ENCODE measurements at places on chromosomes 16 and 17. TPM values are rescaled to one million over a fixed set of nuclear protein-coding genes. Genes with fewer than 3 reads are reported as not detected.
A peak's percentile ranks its signal among the peaks of the same experiment; 100 is the strongest.

TEX19 gene
- not detected for total RNA-seq

DNA sequence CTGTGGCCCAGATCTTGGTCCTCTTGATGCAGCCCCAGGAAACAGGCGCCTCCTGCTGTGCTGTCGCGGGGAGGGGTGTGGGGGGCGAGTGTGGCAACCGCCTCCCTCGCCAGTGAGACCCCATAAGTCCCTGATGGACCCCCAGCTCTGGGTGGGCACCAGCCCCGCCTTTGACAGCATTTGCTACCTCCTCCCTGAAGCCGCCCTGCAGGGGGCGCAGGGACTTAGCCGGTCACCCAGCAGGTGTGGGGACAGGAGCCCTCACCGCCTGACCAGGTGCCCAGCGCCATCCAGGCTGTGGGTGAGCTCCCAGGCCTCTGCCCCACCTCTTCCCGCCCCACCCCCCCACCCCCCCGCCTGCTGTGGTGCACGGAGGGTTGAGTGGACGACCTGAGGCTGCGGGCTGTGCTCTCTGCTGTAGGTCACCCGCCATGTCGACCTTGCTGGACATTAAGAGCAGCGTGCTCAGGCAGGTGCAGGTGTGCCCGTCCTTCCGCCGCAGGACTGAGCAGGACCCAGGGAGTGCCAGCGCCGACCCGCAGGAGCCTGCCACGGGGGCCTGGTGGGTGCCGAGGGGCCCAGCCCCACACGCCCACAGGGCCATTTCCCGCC is 4.8 kb downstream of the BAIAP3 start:
- DNase-seq = peak; percentile 53

GRCh38 chr17:67519801-67520251 is 142.7 kb downstream of the PITPNC1 start:
- no peak for DNase-seq

DNA sequence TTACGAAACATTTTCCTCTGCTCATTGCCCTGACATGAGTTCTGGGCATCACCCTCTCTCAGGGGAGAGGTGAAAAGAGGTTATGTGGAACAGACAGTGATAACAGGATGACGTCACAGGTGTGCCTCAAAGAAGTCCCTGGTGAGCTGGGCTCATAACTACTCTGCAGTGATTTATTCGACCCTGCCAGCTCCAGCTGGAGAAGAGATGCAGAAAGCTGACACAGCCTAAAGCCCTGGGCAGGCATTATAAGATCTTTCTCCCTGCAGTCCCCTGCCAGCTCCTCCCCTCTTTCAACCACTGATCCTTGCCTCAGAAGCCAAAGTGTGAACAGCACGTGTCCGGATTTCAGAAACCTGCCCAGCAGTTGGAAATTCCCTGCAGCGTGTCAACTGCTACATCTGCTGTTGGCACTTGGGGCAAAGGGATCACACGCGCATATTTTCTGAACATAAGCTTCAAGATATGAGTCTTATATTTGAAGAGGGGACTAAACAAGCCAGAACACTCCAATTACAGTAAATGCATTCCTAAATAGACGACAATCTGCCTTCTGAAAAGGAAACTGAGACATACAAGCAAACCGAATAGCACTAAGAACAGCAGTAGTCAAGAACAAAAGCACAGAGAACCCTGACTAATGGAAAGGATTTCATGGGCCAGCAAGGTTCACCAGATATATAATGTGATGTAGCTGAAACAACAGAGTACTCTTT is 80.5 kb downstream of the SMG6 start:
- DNase-seq = no peak

GRCh38 chr16:12150600-12150999 is 174.1 kb downstream of the SNX29 start:
- no peak for DNase-seq

NPIPA3 gene
- total RNA-seq = 1.1 TPM

DNA sequence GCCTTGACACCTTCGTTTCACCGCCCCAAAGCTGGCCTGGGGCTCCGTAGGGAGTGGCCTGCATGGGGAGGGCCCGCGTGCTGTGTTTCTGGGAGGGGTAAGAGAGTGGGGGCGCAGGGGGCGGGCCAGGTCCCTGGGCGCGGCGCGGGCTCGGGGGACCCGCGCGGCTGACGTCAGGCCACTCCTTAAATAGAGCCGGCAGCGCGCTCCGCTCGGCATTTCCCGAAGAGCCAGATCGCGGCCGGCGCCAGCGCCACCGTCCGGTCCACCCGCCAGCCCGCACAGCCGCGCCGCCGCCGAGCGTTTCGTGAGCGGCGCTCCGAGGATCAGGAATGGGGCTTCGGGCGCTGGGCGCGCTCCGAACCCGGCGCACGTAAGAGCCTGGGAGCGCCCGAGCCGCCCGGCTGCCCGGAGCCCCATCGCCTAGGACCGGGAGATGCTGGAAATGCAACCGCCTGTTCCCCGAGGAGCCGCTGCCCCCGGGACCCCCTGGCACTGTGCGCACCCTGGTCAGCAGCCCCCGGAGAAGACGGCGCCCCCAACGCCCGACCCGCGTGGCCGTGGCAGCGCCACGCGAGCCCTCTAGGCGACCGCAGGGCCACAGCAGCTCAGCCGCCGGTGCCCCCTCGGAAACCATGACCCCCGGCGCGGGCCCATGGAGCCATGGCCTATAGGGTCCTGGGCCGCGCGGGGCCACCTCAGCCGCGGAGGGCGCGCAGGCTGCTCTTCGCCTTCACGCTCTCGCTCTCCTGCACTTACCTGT is at the start of gene HS3ST2:
Gene HS3ST2, plus strand, starts transcription at position 215 of the 763 bp plus-strand sequence. Its CDS starts 449 bp downstream, at position 664.
- no peak for DNase-seq

DNA sequence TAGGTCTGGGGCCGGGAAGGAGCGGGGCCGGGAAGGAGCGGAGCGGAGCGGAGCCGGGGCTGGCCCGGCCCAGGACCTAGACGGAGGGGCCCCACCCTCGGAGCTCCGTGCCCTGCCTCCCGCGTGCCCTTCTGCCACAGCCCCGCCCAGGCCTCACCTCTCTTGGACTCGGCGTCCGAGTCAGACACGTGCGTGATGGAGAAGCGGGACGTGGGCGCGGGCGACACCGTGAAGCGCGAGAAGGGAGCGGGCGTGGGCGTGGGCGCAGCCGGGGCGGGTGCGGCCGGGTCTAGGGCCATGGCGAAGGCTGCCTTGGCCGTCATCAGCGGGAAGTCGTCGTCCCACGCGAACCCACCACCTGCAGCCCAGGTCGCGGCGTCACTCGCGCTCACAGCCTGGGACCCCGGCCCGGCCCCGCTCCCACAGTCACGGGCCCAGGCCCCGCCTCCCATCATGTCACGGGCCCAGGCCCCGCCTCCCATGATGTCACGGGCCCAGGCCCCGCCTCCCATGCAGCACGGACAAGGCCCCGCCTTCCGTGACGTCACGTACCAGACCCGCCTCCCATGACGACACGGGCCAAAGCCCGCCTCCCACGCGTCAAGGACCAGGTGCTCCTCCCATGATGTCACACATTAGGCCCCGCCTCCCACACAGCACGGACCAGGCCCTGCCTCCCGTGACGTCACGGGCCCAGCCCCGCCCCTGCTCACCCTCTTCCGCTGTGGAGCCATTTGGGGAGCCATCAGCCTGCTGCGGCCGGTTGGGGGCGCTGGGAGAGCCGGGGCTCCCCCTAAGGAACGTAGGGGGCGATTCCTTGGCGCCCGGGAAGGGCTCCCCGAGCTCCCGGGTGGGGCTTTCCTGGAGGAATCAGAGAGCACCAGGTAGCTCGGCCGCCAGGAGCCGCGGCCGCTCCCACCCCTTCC is 45.8 kb upstream of the PVALEF start:
- peak; percentile 79 for DNase-seq

DNA sequence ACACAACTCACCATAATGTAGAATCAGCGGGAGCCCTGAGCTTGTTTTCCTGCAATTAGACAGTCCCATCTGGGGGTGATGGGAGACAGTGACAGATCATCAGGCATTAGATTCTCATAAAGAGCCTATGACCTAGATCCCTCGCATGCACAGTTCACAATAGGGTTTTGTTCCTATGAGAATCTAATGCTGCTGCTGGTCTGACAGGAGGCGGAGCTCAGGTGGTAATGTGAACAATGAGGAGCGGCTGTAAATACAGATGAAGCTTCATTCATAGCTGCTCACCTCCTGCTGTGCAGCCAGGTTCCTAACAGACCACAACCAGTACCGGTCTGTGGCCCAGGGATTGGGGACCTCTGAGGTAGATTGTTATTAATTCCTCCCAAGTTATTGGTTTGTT is 2.9 kb upstream of the DOK4 start:
- DNase-seq = no peak

DNA sequence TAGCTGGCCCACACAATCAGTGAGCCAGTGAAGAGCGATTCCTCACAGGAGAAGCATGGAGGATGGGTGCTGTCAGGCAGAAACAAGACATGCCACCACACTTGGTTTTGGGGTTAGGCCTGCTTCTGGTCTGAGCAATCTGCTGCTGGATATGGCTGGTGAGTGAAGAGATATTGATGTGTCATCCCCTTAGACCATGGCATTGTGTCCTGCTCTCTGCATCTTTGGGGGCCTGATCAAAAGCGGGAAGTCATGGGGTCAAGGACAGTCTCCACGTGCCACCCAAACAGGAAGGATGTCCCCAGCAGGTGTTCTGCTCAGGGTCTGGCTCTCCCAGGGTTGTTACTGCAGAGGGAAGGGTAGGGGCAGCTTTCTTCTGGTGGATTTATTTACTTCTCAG is 140.7 kb downstream of the PRKCB start:
- DNase-seq = no peak

CFAP97D1 gene
- total RNA-seq = not detected

- DNase-seq = no peak
Measured at GRCh38 chr16:51682905-51683304, 531.8 kb upstream of the SALL1 start.

ACSM5 gene
- total RNA-seq = 1.0 TPM

DNA sequence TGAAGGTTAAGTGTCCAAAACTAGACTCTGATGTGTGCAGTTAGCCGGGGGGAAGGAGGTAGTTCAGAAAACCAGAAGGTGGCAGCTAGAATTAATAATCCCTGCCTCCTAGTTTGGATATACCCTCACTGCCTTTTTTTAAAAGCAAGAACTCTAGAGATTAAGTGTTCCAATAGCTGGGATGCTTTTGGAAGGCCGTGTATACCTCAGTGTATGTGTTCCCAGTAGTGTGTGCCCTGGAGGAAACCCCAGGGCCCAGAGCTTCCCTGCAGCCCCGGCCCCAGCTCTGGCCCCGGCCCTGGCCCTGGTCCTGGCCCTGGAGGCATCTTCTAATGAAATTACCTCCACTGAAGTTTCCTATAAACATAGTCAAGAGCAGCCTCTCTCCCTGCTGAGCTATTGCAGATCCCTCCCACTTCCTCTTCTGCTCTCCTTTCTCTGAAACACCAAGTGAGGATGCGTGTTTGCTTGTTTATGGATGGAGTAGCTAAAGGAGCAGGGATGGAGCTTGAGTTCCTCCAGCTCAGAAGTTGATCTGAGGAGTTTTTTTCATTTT is 130.7 kb downstream of the PRKCA start:
- DNase-seq = no peak

GRCh38 chr16:7612671-7613070 is 280.0 kb downstream of the RBFOX1 start:
- no peak for DNase-seq

DNA sequence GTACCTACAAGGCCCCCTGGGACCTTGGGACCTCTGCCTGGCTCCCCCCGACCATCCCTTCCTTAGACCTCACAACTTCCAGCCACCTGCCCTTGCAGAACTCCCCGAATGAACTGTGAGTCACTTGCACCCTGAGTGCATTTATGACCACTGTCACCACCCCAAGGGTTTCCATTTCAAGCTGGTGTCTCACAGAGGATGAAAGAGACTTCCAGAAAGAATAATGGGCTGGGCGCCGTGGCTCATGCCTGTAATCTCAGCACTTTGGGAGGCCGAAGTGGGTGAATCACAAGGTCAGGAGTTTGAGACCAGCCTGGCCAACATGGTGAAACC is 124.5 kb upstream of the CIBAR2 start:
- DNase-seq = no peak

- DNase-seq = no peak
Measured at GRCh38 chr16:27269300-27270150, 953 bp upstream of the NSMCE1 start.

KRT39 gene
- total RNA-seq = not detected

DNA sequence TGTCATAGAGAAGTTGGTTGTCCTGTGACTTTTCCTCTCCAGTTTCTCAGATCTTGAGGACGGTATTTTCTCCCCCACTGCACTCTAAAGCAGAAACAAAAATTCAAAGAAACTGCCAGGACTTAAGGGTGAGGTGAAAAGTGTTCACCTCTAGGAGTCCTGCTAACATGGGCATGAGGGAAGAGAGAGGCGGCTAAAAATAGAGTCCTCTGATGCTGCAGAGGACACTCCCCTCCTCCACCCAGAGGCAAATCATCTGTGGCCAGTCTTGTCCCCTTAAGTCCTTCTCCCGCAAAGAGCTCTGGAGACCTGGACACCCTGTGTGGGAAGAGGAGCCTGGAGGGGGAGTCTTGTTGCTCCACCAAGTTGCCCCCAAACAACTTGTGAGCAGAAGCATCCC is 4.7 kb upstream of the DDX19A start:
- DNase-seq = no peak

PDILT gene
- total RNA-seq = not detected

DNA sequence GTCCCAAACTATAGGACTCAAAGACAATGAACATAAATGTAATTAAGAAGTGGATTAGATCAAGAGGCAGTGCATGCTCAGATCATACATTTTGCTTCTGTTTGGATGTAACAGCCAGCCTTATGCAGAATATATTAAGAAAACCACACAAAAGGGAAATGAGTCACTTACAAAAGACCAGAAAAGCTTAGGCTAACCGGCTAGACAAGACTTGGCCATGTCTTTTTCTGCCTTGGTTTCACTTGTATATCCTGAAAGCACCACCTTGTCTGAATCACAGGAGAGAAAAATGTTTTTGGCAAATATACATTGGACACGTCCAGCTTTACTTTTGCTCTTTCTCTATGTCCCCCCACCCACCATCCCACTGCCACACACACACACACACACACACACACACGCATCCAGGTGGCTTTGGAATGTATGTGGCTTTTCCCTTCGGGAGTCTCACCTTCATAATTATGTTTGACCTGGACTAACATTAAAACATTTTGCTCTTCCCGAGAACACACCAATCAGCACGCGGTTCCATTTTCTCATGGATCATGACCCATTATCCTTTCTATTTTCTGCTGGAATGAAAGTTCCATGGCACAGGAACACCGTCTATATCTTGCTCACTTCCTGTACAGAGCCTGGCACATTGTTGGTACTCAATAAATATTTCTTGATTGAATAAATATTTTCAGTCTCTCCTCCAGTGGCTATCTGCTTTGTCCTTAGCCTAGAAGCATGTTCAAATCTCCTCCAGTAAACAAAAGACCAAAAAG is 64.6 kb downstream of the CDK5R1 start:
- no peak for DNase-seq

- peak; percentile 36 for DNase-seq
Measured at GRCh38 chr16:84658690-84659089, 10.4 kb downstream of the KLHL36 start.

All from pancreas (tissue), 10 donors.